Upper lobe of right lung (tissue), 1 donor: ENCODE measurements at places on chromosomes 2 and 18.

DNA sequence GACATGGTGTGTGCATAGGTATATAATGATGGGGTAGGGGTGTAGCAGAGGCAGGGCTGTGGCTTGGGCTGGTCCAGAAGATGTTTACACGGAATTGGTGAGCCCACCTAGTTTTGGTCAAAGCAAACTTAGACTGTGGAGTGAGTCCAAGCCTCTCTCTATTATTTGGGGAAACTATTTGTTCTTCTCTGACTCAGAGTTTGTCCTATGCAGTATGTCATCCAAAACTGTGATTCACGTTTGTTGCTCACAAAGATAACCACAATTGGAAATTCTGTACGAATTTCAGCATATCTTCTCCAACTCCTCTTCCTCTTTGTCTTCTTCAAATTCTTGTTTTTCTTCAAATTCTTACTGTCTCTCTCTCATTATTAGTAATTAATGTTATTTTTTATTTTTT is 292.9 kb downstream of the XIRP2 start:
- DNase-seq = no peak

DNA sequence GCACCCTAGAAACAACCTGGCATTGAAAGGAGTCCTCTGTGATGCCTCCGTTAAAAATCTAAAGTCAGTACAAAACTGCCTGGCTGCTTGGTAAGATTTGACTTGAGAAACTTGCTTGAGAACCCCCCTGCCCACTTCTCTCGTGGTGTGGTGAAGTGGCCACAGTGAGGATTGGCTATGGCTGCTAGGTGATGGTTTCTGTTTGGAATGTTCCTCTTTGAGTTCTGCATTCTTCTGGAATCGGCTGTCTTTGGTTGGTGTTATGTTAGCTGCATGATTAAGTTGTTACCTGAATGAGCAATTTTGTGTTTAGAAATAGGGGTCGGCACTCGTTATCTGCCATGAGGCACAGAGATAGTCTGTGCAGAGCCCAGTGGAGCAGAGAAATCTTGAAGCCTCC is 21.7 kb upstream of the SAG start:
- DNase-seq = no peak

GRCh38 chr2:46493241-46493970 is 14.0 kb downstream of the TMEM247 start:
- no peak for DNase-seq

- DNase-seq = no peak
Measured at GRCh38 chr2:176653479-176654443, 384.5 kb downstream of the MTX2 start.

DNA sequence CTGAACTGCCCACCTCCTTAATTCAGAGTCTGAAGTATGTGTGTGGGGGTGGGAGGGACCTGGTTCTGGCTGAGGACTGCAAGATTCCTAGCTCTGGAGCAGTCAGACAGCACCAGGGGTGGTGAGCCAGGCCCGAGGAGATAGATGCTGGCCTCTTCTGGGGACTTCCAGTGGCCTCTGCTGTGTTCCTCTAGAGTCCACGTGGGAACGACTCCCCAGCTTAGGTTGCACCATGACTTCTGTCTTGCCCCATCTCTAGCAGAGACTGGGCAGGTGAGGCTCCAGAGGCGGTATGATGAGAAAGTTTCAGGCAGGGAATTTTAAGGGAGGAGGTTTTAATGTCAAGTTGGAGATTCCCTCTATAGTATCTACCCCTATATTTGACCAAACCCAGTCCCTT is 22.0 kb upstream of the RESP18 start:
- no peak for DNase-seq

- peak; percentile 67 for DNase-seq
Measured at GRCh38 chr2:227163485-227163997, 464 bp downstream of the COL4A4 start.

- no peak for DNase-seq
Measured at GRCh38 chr2:127763776-127764175, 47.2 kb downstream of the WDR33 start.

DNA sequence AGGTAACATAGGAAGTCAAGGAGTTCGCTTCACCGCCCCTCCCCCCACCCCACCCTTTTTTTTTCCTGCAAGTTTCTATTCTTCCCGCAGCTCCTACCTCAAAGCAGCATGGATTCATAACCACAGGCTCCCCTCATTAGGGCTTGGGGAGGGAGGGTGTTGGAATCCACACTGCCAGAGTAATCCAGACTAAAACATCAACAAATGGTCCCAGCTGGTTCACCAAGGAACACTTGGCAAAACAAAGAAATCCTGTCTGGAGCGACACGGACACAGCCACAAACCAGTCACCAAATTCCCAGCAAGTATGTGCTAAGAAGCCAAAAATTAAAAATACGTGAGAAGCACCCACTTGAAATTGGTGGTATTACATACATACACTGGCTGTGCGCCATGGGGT is 106.9 kb upstream of the PPP1CB start:
- no peak for DNase-seq

- DNase-seq = no peak
Measured at GRCh38 chr2:157793053-157793612, 83.0 kb downstream of the ACVR1 start.

DNA sequence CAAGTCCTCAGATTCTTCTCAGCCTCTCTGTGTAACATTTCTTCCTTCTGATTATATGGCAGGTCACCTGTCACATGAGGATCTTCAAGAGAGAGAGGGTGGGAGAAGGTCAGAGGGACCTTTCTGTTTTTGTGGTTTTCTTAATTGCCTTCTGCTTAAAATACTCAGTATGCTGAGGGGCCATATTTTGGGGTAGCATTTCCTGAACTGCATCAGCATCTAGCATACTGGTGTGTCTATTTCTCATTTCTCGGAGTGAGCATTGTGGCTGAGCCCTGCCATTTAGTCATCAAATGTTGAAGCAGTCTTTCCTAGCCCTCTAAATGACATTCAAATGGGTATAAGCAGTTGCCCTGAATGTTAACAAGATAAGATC is 162.7 kb downstream of the MYO3B start:
- no peak for DNase-seq

- DNase-seq = no peak
Measured at GRCh38 chr18:61926532-61926931, 33.7 kb upstream of the RNF152 start.

- no peak for DNase-seq
Measured at GRCh38 chr2:237296756-237297155, 117.2 kb downstream of the COL6A3 start.

DNA sequence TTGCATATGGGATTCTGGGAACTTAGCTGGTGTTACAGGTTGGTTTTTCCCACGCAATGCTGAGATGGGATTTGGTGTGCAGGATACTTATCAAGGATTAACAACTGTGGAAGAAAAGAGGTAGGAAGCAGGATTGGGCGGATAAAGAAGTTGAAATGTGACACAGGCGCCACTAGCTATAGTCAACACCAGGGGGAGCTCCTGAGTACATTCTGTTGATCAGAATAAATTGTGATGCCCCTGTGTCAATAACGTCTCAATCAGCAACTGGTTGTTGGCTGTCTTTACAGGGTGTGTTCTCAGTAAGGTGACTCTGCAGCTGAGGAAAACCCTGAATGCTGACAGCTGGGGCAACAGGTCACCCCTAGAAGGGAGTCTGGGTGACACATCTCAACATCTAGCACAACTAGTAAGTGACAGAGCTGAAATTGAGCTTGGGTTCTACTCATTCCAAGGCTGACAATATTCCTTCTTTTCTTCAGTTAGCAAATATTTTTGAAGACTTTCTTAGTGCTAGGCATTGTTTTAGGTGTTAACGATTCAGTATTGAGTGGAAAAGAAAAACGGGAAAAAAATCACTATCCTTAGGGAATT is 143.0 kb downstream of the ARL6IP6 start:
- DNase-seq = no peak

GRCh38 chr2:118021356-118021755 is 7.5 kb upstream of the CCDC93 start:
- DNase-seq = no peak

DNA sequence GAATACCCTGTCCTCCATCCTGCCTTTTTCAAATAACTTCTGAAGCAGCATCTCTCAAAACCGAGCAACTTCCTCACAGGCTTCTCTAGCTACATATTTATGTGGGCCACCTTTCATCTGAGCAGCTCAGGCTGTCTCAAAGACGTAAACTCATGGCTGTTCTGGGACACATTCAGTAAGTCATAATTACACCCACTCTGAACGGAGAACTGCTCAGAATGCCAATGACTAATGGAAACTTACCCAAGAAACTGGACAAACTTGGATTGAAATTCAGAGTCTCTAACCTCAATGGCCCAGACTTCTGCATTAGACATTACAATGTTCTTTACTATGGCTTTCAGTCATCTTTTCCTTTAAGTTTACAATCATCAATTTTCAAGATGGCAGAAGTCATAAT is 145.2 kb downstream of the RAD51AP2 start:
- no peak for DNase-seq

DNA sequence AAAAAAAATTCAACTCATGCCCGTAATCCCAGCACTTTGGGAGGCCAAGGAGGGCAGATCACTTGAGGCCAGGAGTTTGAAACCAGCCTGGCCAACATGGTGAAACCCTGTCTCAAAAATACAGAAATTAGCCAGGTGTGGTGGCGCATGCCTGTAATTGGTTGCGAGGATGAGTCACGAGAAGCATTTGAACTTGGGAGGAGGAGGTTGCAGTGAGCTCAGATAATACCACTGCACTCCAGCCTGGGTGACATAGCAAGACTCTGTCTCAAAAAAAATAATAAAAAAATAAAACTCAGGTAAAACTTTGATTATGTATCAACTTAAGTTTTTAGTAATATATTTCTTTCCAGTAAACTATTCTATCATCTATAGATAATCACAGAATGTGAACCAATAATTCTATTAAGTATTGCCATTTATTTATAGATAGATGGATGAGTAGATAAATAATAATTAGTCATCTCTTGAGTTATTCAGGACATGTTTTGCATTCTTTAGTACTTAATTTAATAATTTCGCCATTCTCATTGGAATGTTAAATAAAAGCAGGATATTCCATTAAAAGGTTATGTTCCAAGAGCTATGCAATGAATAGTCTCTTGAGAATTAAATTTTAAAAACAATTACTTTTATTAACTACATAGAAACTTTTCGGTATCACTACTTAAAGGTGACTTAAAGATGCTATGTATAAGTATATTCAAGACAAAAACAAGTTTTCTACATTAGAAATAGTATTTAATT is 48.7 kb downstream of the WDPCP start:
- DNase-seq = no peak

DNA sequence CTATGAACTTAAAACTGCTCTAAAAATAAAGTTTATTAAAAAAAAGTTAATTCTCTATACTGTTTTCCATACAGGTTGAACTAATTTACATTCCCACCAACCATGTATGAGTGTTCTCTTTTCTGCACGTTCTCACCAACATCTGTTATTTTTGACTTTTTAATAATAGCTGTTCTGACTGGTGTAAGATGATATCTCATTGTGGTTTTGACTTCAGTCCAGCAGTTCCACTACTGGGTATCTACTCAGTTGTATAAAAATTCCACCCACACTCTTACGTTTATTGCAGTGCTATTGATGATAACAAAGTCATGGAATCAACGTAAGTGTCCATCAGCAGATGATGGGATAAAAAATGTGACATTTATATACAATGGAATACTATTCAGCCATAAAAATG is 33.7 kb downstream of the SPAG16 start:
- no peak for DNase-seq

DNA sequence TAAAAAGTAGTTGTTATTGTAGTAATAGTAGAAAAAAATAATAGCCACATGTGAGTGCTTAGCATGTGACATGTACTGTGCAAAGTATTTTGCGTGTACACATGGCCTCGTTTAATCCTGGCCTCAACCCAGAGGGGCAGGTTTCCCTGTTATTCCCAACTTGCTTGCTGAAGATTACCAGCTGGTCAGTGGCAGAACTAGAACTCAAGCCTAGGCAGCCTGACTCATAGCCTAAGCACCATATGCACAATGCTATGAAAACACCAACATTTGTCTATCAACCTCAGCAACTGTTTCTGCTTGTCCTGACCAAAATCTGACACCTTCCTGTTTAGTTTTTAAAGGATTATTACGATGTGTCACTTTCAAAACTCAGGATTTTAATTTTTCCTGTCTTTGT is 234.9 kb upstream of the SMAD7 start:
- no peak for DNase-seq

- no peak for DNase-seq
Measured at GRCh38 chr18:29176681-29177080, 999.8 kb upstream of the CDH2 start.

GRCh38 chr2:214410918-214411554 is at the start of gene VWC2L:
Gene VWC2L, plus strand, starts transcription at chr2:214411054. Its CDS starts 3,140 bp downstream, at chr2:214414194.
- DNase-seq = peak; percentile 83

GRCh38 chr18:6489977-6490376 is 75.3 kb upstream of the L3MBTL4 start:
- no peak for DNase-seq

GRCh38 chr2:148969659-148970061 is 68.8 kb upstream of the LYPD6B start:
- no peak for DNase-seq

DNA sequence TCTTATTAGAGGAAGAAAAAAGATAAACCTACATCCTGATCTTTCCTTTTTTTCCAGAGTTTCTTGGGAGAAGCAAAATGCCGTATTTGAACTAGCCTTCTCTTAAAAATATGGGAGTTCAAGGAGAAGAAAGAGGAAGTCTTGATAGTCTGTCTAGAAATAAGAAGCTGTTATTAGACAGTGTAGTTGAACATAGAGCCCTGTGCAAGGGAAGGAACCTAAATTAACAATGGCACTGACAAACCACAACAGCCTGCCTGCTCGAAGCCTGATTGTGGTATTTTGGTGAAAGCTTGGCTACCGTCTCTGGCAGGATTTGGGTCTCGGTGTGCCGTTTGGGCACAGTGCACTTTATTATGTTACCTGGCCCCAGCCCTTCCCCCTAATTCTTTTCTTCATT is 17.1 kb downstream of the SMARCAL1 start:
- DNase-seq = no peak

DNA sequence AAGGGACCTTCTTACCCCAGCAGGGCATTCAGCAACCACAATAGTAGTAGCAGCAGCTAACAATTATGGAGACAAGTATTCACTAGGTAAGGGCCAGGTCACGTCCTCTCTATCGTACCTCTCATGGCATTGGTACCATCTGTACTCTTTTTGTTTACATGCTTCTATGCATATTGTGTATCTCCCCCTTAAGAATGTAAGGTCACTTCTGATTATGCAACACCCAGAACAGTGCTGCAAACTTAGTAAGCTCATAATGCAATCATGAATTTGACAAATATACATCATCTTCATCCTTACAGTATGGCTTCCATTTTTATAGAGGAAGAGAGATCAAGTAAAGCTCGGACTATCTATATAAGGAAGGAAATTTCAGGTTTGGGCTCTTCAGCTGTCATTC is 46.1 kb downstream of the SPRED2 start:
- DNase-seq = no peak

DNA sequence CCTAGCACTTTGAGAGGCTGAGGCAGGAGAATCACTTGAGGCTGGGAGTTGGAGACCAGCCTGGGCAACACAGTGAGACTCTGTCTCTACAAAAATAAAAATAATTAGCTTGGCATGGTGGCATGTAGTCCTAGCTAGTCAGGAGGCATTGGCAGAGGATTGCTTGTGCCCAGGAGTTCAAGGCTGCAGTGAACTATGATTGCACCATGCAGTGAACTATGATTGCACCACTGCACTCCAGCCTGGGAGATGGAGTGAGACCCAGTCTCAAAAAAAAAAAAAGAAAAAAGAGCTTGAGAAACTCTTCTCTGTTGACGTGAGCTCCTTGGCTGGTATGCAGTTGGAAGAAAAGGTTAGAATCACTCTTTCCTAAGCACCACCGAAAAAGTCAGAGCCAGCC is 125.1 kb upstream of the TNP1 start:
- DNase-seq = no peak

GRCh38 chr18:36279001-36279400 is 18.5 kb upstream of the FHOD3 start:
- no peak for DNase-seq

GRCh38 chr2:189576396-189576795 is 4.2 kb downstream of the SLC40A1 start:
- no peak for DNase-seq
